Central memory CD4-positive, alpha-beta T cell (primary cell): ENCODE measurements at places on chromosomes 2 and 18.
A peak's percentile ranks its signal among the peaks of the same experiment; 100 is the strongest.

DNA sequence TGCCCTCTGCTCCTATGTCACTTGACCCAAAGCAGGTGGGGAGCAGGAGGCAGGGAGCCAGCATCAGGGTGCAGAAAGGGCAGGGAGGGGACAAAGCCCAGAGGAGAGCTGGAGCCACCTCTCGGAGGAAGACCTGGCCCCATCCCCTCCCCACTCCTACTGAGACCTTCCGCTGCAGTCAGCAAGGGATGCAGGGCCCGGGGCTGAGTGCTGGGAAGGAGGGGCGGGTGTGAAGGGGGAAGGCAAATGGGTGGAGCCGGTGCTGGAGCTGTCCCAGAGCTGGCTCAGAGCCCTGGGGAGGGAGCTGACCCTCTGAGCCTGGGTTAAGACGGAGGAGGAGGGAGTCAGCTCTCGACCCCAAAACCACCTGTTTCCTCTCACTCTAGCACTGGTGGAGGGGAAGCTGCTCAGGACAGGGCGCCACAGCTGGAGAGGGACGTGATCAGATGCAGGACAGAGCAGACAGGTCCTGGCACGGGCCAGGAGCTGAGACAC, 33.8 kb downstream of the HS1BP3 start:
- DNase-seq = no peak

- no peak for DNase-seq
Measured at GRCh38 chr2:227191367-227191766, 26.9 kb downstream of the COL4A3 start.

DNA sequence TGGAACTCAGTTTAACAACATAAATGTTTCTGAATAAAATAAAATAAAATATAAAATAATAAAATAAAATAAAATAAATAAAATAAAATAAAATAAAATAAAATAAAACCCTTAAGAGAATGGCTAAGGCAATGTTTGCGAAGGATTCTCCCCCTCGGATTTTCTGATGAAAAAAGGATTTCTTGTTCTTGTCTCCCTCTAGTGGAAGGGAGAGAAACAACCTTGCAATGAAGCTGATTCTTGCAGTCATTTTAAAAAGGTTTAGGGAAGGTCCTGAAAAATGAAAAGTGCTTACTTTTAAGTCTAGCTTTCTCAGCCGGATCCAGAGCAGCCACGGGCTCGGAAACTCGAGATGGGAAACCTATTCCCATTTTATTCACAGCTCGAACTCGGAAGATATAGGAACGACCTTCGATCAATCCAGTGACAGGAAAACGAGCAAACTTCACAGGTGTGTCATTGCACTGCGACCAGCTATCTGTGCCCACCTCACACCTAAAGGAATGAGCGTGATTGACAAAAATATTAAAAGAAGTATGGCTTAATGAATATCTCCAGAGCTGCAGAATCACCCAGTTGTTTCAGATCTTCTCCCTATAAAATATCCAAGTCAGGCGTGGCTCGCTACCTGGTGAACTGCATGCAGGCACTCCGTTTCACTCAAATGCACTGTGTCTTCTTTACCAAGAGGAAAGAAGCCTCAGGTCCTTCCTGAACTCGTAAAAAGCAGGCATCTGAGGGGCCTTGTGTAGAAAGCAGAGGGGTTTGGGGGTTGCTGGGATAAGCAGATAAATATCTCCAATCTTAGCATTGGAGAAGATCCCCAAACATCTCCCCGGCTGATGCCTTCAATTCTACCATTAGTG, 68.1 kb downstream of the MYOM1 start:
- peak; percentile 30 for DNase-seq

DNA sequence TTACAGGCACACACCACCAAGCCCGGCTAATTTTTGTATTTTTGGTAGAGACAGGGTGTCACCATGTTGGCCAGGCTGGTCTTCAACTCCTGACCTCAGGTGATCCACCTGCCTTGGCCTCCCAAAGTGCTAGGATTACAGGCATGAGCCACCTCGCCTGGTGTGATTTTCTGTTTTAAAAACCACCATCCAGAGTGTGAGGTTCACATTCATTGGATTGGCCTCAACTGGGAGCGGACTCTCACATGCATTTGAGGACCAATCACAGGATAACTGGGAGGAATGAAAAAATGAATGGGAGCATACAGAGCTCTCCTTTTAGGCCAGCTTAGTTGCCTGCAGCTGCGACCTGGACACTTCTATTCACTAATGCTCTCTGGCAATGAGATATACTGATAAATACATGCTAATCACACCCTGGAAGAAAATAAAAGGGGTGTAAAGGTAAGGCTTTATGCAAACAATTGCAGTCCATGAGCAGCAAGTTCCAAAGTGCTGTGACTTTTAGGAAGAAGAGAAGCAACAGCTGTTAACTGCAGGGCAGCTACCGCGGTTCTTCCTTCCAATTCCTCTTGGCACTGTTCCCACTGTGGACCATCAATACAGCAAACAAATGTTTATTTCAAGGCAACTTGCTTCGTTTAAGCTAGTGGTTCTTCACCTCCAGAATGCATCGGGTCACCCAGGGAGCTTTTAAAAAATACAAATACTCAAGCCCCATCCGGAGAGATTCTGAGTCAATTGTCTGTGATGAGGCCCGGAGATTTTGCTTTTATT, 49.5 kb upstream of the FZD5 start:
- no peak for DNase-seq

DNA sequence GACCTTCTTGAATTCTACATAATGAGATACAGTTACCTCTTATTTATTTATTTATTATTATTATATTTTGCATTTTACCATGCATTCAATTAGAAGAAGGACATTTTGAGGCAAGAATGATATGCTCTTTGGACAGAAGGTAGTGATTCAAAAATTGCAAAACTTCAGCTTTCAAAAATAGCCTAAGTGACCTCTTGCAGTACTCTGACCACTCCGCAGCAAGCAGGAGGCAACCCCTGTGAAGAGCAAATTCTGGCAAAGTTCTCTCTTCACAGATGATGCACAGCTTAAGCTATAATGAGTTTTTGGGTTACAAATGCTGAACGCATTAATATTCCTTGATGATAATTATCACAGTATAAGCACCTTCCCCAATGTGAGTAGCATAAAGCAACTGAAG, 170.0 kb downstream of the ZNF521 start:
- DNase-seq = no peak

- no peak for DNase-seq
Measured at GRCh38 chr2:268323-268722, 3.6 kb downstream of the ACP1 start.

DNA sequence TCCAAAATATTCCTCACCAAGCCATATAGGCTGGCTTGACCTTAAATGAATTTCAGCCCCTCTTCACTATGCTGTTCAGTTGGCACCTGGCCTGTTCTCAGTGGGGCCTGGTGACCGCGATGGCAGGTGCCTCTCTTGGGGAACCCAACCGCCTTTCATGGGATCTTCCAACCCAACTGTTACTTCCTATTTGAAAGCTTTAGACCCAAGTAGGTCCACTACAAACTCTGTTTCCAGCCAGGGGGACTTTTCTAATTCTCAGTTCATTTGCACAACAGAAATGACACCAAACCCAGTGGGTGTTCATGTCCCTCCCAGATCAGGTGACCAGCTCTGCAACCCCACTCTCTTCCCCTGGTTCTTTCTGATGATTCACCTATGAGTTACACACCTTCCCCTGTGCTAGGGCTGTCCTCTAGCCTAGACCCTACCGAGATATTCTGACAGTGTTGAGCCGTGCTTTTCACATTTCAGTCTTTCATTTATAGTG, 35.6 kb upstream of the NDUFV2 start:
- no peak for DNase-seq

GRCh38 chr2:168997118-168997521, 34.0 kb downstream of the ABCB11 start:
- DNase-seq = no peak

DNA sequence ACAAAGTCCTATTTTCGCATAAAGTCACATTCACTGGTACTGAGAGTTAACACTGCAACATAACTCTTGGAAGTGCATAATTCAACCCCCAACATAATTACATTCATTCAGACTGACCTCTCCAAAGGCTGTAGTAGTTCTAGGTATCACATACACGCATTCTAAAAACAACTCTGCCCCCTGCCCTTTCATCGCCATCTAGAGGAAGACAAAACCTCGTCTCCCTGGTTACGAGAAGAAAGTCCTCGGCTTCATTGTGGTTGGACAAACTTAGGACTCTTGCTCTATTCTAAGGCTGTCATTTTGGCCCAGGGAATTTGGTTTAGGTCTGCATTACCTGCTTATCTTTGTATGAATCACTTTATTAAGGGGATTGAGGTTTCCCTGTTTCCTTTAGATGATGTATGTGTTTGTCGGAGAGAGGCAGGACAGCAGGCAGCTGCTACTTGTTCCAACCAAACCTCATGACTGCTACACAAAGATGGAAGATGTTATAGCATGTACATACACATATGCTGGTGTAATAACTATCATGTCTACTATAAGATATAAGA, 215.4 kb upstream of the NRXN1 start:
- no peak for DNase-seq

DNA sequence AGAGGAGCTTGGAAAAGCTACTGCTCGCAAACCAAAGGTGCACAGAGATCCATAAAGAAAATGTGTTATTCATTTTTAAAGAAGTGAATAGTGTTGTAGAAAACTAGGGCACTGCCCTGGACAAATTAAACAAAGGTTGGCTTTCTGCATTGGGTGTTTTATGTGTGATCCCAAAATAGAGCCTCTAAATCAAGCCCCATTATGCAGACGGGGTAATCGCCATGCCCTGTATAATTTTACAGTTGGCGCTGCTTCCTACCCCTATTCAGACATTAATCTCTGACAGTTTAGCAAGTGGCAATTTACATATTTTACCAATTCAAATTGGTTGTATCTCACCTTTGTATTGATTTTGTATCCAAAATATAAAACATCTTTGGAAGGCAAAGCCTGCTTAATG, 109.1 kb downstream of the PID1 start:
- no peak for DNase-seq

DNA sequence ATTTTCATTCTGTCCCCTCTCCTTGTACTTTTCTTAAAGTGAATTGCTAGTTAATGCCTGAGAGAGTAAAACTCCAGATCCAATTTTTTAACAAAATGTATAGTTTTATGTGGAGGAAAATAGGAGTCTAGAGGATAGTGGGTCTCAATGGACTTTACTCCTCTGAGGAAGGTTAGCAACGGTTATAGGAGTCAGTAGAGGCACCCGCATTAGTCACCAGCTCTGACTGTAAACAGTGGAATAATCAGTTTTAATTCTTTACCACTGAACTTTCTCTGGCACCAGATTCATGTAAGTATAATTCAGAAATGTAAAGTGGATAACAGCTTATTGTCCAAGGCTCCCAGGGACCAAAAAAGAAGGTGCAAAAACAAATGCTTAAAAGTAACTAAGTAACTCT, 38.7 kb upstream of the HNMT start:
- no peak for DNase-seq

- DNase-seq = no peak
Measured at GRCh38 chr2:162092658-162093556, 18.9 kb upstream of the DPP4 start.

DNA sequence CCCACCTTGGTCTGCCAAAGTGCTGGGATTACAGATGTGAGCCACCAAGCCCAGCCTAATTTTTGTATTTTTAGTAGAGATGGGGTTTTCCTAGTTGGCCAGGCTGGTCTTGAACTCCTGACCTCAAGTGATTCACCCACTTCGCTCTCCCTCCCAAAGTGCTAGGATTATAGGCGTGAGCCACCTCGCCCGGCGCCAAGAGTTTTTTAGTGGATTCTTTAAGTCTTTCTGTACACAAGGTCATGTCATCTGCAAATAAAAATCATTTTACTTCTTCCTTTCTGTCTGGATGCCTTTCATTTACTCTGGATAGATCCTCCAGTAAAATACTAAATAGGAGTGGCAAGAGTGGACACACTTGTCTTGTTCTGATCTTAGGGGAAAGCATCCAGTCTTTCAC, 61.7 kb downstream of the KCMF1 start:
- DNase-seq = no peak

GRCh38 chr2:180971811-180972210, 8.6 kb upstream of the UBE2E3 start:
- no peak for DNase-seq

- DNase-seq = no peak
Measured at GRCh38 chr18:3998698-3999333, 456.3 kb downstream of the DLGAP1 start.

DNA sequence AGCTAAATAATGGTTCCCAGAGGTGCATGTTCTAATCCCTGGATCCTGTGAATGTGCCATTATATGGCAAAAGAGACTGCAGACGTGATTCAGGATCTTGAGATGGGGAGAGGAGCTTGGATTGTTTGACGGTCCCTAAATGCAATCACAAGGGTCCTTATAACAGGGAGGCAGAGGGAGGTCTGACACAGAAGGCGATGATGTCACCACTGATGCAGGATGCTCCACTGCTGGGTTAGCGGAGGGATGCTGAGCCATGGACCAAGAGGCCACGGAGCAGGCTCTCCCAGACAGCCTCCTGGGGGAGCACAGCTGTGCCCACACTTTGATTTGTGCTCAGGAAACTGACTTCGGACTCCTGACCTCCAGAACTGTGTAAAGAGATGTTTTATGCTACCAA, 156.2 kb downstream of the UXS1 start:
- no peak for DNase-seq

GRCh38 chr2:187543488-187543887, 10.7 kb downstream of the TFPI start:
- DNase-seq = no peak

DNA sequence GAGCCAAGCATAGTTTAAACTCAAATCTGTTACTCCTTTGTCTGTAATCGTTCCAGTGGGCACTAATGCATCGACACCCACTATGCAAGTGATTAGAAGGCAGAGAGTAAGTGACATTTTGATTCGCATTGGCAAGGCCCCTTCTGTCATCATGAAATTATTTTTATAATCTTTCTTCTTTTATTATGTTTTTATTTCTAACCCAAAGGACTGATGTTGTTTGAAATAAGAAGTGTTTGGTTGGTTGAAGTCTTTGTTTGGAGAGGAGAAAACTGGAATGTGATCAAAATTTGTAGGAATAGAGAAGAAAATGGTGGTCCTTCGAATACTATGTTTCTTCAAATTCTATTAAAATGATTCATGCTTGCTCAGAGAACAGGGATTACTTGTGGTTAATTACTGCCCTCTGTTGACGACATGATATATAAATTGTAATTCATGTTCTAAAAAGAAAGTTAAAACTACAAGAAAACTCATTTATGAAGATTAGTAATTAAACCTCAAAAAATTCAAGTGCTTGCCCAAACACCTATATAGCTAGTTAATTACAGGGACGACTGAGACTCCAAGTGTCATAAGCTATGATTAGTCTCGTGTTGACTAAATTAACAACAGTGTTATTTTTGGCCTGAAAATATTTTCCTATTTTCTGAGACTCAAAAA, 26.4 kb upstream of the TFPI start:
- no peak for DNase-seq

DNA sequence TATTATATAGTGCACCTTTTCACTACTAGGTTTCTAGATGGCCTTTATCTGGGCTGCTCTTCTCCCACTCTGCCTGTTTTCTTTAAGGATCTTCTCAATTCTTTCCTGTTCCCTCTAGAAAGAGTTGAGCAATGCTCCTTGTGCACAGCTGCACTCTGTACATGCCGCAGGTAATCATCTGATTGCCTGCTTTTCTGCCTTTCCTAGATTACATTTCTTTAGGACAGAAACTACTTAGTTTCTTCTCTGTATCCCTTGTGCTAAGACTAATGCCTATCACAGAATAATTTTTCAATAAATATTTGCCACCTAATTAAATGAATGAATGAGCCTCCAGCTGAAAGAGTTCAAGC, 802.4 kb upstream of the ID2 start:
- no peak for DNase-seq

- no peak for DNase-seq
Measured at GRCh38 chr2:218216336-218216673, 684 bp upstream of the ARPC2 start.
